CD4-positive, alpha-beta T cell treated with Interferon alpha-2 for 1 hour (primary cell): ENCODE measurements at places on chromosomes 6 and 20.

- DNase-seq = no peak
Observed at GRCh38 chr6:125831659-125832058, 40.9 kb downstream of the NCOA7 start.

DNA sequence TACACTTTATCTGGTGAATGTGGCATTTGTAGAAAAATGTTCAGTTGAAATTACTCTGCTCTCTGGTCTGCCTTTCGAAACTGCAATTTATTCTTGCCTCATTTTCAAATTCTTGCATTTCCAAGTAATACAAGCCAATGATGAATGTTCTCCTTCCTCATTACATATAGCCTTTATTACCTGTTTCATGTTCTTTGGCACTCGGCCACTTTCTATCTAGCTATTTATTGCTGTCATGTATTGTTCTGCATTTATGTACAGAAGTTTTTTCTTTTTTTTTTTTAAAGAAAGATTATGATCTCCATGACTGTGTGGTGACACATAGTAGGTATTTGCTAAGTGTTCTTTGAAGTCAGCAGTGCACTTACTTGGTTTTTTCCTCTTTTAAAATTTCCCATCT is 261.4 kb downstream of the ZFAND3 start:
- DNase-seq = no peak

DNA sequence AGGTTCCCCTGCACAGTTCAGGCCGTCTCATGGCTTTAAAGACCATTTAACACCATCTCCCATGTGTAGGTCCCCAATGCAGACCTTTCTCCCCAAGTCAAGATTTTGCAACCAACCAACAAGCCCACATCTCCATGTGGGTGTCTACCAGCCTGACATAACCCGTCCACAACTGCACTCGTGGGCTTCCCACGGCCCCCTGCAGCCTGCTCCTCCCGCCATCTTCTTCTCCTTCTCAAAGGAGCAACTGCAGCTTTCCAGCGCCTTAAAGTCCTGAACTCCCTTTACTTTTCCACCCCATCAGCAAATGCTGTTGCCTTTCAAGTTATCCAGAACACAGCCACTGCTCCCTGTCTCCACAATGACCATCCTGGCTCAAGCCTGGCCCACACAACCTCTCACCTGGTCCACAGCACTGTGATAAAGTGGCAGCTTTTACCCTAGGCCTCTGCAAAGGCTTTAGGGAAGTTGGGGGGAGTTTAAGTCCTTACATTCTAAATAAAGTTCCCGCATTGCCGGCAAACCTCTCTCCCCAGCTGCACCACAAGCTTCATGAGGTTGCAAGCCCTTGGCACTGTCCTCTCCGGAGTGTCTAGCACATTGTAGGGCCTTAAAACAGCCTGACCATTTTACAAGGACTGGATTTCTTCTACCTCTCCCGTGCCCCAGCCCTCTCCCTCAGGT is 140.5 kb downstream of the PREX1 start:
- DNase-seq = no peak

DNA sequence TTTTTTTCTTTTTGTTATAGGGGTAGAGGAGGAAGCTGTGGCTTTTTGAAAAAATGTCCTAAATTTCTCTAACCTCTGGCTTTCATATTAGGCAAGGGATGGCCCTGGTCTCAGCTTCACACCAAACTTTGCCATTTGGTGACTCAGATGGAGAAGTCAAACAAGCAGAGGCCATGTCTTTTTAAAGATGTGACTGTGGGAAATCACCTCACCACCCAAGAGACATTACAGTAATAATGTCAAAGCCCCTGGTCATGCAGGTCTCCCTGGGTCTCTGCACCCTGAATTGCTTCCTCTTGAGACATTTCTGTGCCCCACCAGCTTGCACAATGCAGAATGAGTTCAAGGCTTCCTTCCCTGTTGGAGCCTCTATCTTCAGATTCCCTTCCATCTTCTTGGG is 39.5 kb upstream of the ADGRF5 start:
- no peak for DNase-seq

DNA sequence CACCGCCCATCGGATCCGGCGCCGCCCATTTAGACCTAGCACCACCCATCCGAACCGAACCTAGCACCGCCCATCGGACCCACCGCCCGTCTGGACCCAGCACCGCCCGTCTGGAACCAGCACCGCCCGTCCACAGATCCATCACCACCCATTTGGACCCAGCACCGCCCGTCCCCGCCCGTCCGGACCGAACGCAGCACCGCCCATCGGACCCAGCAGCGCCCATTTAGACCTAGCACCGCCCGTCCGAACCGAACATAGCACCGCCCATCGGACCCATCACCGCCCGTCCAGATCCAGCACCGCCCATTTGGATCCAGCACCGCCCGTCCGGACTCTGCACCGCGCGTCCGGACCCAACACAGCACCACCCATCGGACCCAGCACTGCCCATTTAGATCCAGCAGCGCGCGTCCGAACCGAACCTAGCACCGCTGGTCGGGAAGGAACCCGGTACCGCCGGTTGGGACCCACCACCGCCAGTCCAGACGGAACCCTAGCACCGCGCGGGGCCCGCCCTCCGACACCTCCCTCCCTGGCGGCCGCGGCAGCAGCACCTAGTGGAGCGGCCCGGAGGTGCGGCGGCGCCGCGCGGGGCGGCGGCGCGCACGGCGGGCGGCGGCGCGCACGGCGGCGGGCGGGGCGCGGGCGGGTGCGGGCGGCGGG is 348 bp upstream of the AFDN start:
- DNase-seq = peak; percentile 71

GRCh38 chr20:60490217-60491050 is 532.2 kb downstream of the CDH26 start:
- no peak for DNase-seq

DNA sequence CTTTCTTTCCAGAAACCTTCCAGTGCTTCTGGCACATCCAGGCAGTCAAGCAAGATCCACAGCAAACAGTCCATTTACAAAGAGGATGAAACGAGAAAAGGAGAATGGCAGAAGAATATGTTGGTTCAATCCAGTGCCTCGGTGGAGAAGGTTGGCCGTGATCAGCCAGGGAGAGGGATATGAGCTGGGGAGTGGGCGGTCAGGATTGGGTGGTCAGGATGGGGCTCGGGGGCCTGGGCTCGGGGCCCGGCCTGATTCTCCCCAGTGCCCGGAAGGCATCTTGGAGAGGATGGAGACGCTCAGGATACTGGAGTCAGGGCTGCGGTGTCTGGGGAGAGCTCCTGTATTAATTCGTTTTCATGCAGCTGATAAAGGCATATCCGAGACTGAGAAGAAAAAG is 61.3 kb downstream of the EFCAB8 start:
- no peak for DNase-seq
